Stimulated activated CD4-positive, alpha-beta T cell treated with anti-CD3 and anti-CD28 coated beads, Interleukin-12 subunit alpha, Interleukin-12 subunit beta, amount 100 ng/mL, for 24 hours (primary cell): ENCODE measurements at places on chromosomes 11 and 22.

GRCh38 chr22:20271114-20271994, 3.2 kb upstream of the RTN4R start:
- DNase-seq: no peak

- DNase-seq: no peak
Measured at GRCh38 chr22:31097941-31098631, 9.3 kb downstream of the SELENOM start.

DNA sequence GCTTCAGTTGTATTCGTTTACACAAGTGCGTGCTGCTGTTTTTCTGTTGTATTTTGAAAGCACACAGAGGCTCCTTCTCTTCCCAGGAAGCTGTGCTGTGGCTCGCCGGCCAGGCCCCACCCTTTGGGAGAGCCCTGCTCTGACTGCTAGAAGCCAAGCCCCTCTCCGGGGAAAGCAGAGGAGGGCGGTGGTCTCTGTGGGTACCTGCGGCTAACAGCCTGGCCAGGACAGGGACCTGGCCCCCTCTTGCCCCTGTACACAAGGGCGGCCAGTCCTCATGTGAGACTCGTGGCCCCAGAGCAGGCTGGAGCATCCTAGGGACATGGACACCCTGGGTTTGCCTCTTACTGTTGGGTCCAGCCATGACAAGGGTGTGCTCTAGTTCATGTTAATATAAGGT, 14.8 kb downstream of the MOB2 start:
- DNase-seq: no peak

GRCh38 chr11:20909995-20910726, 240.8 kb downstream of the NELL1 start:
- DNase-seq: no peak

- DNase-seq: no peak
Measured at GRCh38 chr11:134538742-134539141, 126.7 kb upstream of the B3GAT1 start.

- peak; percentile 39 for DNase-seq
Measured at GRCh38 chr22:22720201-22720723, 75.8 kb downstream of the GGTLC2 start.

DNA sequence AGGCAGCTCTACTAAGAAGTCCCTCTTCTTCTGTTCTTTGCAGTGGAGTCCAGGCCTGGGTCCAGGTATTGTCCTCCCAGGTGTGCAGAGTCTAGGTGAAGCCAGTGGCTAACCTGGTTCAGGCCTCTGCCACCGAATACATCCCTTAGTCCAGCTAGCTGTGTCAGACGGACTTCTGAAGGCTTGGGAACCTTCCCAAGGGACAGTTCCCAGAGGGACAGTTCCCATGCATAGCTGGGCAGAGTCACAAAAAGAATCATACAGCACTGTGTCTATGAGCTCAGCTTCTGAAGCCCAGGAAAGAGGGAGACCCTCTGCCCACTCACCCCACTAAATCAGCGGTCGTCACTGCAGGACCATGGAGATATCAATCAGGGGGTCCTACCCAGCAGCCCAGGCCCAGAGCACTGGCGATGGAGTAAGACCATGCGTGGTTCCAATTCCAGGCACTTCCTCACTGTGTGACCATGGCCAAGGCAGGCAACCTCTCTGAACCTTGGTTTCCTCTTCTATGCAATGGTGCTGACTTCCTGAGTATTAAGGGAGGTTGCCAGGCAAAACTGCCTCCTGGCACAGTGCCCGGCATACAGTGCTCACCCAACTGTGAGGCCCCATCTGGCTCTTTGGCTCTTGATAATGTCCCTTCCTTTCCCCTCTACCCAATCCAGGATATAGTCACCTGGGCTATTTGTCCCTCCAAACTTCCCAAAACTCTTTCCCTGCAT, 3.4 kb downstream of the MS4A10 start:
- DNase-seq: no peak

DNA sequence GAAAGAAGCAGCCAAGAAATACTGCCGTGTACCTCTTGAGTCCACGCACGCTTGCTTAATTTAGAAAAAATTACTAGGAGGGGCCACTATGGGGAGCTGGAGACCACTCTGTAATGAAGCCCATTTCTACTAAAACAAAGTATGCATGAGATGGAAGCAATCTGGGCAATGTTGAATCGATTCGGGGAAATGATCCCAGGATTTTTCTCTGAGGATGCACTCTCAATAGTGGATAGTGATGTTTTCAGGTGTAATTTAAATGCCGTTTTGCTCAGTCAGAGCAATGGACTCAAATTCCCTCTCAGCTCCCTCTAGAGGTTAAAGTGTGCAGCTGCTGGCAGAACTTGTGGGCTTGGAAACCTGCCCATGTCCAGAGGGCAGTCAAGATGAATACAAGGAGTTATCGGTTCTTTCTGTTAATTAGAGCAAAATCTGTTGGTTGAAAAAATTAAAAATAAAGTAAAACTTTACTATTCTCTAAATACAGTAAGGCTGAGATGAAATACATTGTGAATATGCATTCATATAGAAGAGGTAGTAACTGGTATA, 64.1 kb downstream of the ME3 start:
- peak; percentile 29 for DNase-seq
